Effector memory CD8-positive, alpha-beta T cell (primary cell): ENCODE measurements at places on chromosomes 3 and 15.

DNA sequence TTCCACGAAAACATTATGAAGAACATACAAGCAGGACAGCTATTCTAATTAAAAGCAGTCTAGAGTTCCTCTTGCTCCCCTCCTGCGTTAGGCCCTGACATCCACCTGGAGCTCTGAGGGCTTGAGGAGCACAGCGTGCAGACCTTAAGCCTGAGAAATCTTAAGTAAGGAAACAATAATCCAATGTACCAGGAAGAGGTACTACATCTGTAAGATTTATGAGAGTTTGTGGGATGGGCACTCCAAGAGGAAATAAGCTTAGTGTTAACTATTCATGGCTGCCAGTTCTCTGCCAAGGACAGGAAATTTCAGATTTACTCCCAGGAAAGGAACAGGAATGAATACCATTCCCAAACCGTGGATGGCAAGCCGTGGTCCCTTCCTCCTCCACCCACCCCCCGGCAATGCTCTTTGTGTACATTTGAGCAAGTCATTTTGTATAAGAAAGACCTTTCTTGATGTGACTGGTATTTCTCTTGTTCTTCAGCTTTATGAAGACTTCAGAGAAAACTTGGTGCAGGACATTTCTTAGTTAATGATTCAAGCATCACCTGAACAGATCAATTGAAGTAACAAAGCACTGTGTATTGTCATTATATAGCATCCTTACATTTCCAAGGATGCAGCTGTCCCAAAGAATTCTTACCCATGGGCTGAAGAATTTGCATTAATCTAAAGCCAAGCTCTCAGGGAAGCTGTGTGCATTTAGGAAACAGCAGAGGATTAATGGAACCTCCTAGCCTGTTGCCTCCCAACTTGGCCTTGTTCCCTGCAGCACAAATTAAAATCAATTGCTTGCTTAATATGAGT, 28.8 kb upstream of the VILL start:
- DNase-seq: no peak

DNA sequence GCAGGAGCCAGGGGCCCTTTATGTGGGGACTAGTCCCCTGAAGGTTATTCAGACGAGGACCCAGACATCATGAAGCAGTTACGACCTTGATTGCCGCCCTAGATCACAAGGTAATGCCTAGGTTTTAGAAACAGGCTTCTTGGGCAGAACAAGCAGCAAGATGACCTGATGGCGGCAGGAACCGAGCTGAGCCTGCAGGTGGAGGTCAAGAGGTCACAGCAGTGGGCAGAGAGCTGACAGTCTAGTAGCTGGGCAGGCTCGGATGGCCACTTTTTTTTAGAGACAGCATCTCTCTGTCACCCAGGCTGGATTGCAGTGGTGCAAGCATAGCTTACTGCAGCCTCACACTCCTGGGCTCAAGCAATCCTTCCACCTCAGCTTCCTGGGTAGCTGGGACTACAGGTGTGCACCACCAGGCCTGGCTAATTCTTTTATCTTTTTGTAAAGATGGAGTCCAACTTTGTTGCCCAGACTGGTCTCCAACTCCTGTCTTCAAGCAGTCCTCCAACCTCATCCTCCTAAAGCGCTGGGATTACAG, 83.5 kb upstream of the ABHD17C start:
- DNase-seq: no peak

DNA sequence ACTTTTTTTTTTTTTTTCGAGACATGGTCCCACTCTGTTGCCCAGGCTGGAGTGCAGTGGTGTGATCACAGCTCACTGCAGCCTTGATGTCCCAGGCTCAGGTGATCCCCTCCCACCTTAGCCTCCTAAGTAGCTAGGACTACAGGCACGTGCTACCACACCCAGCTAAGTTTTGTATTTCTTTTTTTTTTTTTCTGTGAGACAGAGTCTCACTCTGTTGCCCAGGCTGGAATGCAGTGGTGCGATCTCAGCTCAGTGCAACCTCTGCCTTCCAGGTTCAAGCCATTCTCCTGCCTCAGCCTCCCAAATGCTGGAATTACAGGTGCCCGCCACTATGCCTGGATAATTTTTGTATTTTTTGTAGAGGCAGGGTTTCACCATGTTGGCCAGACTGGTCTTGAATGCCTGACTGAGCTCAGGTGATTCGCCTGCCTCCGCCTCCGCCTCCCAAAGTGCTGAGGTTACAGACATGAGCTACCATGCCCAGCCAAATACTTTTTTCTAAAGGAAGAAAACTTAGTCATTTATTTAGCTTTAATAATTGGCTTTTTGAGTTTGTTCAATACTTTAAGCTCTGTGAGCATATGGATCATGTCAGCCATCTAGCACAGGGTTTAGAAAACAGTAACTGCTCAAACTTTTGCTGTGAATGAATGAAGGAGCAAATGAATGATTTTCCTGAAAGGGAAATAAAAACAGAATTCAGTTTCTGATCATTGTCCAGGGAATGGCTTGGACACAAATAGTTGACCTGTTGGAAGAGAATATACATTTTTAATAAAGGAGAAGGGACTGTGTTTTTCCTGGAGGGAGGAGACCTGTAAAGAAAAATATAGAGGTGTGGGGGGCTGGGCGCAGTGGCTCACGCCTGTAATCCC, 26.0 kb downstream of the UBE2E1 start:
- no peak for DNase-seq

DNA sequence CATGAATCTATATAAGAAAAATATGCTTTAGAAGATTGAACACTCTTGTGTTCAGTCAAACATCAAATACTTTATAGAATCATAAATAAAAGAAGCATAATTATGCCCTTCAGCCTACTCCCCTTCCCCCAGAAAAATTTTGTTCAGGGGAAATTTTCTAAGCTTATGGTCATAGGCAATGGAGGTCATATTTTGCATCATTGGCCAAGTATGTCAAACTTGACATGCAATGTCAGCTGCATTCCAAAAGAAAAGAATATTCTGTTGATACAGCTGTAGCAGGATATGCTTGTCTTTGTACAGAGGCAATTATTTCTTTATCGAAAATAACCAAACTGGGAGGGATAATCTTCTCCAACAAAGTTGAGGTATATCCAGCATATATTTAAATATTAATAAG, 328.2 kb downstream of the ZIC1 start:
- DNase-seq: no peak

DNA sequence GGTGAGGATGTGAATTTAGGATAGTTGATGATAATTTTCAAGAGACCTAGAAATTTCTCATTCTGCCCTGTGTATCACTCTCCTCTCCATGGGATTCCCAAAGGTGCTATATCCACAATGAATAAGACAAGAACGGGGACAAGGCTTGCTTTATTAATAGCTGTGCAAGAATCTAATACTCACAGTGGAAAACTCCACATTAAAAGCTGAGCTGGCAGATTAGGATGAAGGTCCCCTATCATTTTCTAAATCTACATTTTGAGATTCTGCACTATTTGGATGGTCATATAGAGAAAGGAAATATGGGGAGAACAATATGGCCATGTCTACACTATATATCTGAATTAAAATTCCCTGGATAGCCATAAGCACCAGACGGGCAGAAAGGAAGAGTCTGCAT, 411.0 kb upstream of the TGFBR2 start:
- DNase-seq: no peak

DNA sequence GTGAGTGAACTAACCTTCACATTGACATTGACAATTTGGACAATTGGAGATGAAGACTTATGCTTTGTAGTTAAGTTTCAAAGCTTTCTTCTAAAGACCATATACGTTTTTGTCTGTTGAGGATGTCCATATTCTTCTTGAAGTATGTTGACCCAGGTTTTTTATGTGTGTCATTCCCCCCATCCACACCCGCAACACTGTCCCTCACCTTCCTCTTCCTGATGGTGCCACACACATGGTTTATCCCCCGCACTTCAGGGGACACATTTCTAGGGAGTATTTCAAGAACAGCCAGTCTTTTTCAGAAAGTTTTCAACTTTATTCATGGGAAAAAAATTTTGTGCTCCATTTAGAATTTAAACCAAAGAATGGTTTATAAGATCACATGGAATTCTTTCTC, 105.1 kb downstream of the GHSR start:
- no peak for DNase-seq

DNA sequence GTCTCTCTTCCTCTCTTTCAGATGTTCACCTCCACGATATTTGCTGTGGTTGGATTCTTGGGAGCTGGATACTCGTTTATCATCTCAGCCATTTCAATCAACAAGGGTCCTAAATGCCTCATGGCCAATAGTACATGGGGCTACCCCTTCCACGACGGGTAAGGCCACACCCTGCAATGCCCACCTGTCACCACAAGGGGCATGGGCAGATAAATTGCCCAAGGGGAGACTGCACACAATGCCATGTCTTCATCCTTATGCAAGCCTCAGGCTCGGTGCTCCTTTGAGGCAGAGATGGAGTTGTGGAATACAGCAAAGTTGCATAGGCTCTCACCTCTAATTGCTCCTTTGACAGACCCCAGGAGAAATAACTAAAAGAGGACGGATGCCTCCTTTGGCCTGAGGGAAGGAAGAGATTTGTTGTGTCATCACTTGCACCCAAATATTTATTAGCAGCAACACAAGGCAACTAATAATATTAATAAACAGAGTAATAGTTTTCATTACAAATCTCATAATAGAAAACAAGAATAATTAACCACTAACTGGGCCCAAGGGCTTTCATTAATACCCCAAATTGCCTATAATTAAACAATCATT, 13.2 kb downstream of the TM4SF4 start:
- peak; percentile 11 for DNase-seq

GRCh38 chr3:115947325-115947724, 324.0 kb downstream of the GAP43 start:
- DNase-seq: no peak

GRCh38 chr3:21542656-21543379, 208.2 kb downstream of the ZNF385D start:
- DNase-seq: no peak

GRCh38 chr3:23068016-23068728, 135.0 kb upstream of the UBE2E2 start:
- no peak for DNase-seq

DNA sequence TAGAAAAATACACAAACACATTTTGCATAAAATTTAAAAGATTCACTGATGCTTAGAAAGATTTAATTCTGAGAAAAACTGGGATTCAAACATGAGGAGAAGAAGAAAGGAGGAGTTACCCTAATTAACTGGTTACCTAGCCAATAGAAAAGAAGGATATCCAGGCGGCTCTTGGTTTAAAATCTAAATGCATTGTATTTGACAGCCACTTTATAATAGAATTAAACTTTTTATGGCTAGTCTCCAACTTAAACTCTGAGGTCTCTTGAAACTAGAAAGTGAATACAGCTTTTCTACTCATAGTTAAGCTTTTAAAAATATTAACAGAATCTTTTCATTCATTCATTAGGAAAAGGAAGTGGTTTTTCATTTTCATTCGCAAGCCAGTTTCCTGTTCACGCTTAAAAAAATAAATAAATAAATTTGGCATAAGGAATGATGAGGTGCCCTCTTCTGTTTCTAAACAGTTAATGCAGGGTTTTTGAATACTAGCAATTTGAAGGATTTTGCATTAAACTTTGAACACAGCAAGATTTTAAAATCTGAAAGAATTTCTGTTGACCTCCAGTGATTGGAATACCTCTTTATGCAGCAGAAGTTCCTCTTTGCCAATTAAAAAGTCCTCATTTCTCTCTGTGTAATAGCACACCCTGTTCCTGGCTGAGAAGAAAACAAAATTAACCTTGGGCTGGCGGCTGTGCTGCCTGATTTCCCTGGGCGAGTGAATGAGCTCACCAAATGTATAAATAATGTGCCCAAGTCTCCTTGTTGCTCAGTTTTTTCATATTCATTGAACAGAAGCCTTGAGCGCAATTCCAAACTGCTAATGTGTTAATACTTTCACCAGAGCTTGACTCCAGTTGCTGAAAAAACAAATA, 105.1 kb downstream of the ZMAT3 start:
- DNase-seq: no peak
